ENCODE measurements at places on chromosomes 3 and 15. TPM values are rescaled to one million over a fixed set of nuclear protein-coding genes. Genes with fewer than 3 reads are reported as not detected.

The TRPM1 gene
- not detected for polyA plus RNA-seq

The NUP210 gene
- 0.05 TPM for polyA plus RNA-seq

The RETNLB gene
- not detected for polyA plus RNA-seq

The MAP1A gene
- polyA plus RNA-seq = 66.1 TPM

The EFCAB12 gene
- not detected for polyA plus RNA-seq

The SLC24A5 gene
- polyA plus RNA-seq = not detected

The PROS1 gene
- polyA plus RNA-seq = 20.7 TPM

Data from fibroblast of lung (primary cell).